RKO (cell line): ENCODE measurements at places on chromosomes 7 and 10.
A peak's percentile ranks its signal among the peaks of the same experiment; 100 is the strongest.

GRCh38 chr10:32851301-32851700 is 106.7 kb downstream of the ITGB1 start:
- no peak for DNase-seq

- no peak for DNase-seq
These were observed 329.6 kb downstream of the PTEN start for GRCh38 chr10:88193018-88193417.

GRCh38 chr7:5237286-5237685 is 45.5 kb upstream of the SLC29A4 start:
- DNase-seq = no peak

DNA sequence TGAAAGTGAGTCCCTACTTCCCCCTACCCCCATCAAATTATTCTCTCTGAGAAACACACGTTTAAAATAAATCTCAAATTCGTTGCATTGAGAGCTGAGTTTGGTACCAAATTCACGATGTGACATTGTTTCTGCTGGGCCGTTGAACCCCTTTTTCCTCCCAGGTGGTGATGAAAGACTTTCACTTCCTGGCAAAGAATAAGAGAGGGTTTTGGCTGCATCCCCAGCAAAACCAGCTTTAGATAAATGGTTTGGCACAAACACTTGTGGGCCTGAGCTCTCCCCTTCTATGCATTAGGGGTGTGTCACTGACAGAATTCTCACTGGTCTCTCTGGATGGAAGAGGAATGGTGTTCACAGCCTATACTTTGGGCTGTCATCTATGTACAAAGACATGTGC is 8.8 kb upstream of the DNTT start:
- DNase-seq = no peak

DNA sequence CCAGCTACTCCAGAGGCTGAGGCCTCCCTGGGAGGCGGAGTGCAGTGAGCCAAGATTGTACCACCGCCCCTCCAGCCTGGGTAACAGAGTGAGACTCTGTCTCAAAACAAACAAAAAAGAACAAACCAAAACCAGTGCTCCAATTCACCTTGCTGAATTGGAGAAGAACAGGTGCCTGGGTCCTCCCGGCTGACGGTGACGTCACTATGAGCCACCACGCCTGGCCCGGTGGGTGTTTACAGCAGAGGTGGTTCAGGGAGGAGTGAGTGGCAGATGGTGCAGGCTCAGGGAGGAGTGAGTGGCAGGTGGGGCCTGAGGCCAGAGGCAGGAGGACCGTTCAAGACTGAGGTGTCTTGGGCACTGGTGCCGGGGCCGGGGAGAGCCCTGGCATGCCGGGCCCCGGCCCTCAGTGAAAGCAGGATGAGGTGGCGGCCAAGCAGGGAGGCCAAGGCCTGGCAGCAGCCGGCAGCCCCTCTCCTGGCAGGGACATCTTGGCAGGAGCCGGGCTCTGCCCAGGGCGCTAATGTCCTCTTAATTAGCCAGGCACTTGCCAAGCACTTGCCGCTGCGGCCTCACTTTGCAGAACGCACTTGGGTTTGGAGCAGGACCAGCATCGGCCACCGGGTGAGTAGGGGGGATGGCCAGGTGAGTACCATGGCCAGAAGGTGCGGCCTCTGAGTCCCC is 162.8 kb upstream of the TNRC18 start:
- DNase-seq = no peak

- DNase-seq = no peak
These were observed 41.1 kb upstream of the BMPR1A start for GRCh38 chr10:86715156-86715795.

DNA sequence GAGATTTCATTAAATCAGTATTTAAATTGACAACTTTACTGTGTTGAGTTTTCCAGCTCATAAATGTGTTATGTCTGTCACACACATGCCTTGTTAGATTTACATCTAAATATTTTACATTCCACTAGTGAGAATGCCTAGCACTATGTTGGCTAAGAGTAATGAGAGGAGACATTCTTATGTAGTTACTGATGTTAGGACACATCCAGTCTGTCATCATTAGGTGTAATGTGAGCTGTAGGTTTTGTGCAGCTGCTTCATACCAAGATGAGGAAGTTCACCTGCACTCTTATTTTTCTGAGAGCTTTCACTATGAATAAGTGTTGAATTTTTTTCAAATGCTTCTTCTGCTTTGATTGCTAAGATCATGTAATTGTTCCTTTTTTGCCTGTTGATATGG is 218.0 kb upstream of the IGFBP3 start:
- DNase-seq = no peak

DNA sequence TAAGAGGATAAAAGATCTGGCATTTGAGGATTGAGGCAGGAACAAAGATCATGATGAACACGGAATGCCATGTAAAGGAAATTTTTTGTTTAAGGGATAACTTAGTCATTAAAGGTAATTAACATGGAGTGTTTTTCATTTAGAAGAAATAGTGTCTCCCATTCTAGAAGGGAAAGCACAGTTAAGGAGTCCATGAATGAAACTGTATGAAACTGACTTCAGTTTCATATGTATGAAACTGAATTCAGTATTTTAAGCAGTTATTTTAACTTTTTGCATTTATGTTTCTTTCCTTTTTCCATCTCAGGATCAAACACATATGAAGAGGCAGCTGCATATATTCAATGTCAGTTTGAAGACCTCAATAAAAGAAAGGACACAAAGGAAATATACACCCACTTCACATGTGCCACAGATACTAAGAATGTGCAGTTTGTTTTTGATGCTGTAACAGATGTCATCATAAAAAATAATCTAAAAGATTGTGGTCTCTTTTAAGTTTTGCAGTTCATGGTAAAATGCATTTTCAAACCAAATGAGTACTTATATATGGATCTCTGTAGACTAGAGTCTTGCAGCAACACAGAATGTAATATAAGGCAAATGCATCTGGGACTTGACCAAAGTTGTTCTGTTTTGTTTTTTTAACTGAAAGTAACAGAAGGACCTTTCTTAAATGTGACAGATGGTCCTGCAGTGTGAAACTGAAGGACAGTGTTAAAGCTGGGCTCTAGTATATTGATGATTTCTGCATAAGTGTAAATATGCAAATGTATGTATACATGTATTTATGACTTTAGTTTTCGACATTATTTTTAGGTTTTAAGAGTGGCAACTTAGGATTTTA is 82.6 kb downstream of the GNAI1 start:
- DNase-seq = no peak

DNA sequence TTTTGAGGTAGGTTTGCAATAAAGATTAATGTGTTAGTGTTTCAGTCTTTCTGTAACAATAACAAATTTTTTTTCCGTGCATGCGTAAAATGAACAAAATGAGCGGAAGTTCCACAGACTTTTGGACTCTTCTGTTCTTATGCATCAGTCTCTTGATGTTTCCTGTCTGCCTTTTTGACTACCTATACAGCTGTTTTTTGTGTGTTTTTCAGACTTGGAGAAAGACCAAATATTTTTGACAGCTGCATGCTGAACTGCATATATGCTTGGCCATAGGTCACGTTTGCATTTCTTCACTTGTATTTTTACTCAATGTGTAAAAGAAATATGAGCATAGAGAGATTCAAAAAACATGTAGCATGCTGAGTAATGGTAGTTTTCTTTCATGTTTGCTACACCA is 119.3 kb downstream of the BBS9 start:
- DNase-seq = no peak

GRCh38 chr7:112896026-112896601 is 105.9 kb upstream of the TMEM168 start:
- DNase-seq = no peak

GRCh38 chr7:19030281-19030680 is 87.2 kb downstream of the TWIST1 start:
- no peak for DNase-seq

- no peak for DNase-seq
These were observed 24.6 kb upstream of the ELFN1 start for GRCh38 chr7:1645476-1645875.

DNA sequence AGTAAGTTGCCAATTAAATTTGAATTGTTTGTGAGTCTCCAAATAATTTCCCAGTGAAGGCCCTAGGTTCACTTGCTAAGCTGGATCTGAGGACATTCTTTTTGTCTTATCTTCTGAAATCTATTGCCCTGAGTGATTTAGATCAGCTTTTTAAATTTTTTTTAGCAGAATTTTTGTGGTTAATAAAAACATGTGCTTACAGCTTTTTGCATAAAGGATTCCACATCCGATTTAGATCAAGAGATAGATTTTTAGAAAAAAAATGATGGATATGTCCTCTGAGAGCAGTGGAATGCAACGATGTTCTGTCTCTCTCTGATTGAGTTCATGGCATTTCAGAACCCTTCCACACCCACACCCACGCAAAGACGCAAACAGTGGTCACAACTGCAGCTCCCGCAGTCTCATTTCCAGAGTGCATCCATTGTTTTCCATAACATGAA is 358.8 kb downstream of the SUGCT start:
- no peak for DNase-seq

GRCh38 chr7:53984776-53985175 is 557.4 kb upstream of the VSTM2A start:
- DNase-seq = no peak

- peak; percentile 64 for DNase-seq
These were observed 32.0 kb downstream of the EXOC6 start for GRCh38 chr10:92880233-92880861.

- no peak for DNase-seq
These were observed 83.3 kb upstream of the DYNC1I1 start for GRCh38 chr7:95688931-95689495.

DNA sequence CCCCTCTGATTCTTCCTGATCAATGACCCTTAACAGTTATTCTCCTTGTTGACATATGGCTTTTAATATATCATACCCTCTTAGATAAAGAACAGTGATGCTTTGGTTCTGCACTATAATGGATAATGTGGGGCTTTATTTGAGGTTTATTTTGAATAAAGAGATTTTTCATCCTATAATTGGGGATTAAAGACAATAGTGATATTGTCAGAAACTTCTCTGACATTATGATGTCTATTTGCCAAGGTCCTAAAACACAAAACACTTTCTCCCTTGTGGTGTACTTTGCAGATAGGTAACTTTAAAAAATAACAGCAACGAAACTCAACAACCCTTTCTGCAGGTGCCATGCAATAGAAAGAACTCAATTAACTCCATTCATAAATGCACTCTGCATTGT is 243.6 kb upstream of the RHOBTB1 start:
- DNase-seq = no peak

DNA sequence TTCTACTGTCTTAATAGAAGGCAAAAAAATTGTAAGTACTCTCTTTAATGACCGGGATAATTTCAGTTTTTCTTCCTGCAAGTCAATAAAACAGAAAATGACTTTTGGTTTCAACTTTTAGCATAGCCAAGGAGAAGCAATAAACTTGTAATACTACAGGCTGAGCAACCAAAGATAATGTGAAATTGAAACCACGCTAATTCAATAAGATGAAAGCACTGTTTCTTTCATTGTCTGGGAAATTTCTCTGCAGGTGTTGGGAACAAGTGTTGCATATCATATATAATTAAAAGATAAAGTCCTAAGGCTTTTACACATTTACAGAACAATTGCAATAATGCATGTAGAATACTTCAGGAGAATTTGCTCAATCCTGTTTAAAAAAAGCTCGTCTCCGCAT is 462.3 kb downstream of the PAXIP1 start:
- DNase-seq = no peak

GRCh38 chr7:128408709-128409595 is 830 bp downstream of the IMPDH1 start:
- DNase-seq = peak; percentile 41

DNA sequence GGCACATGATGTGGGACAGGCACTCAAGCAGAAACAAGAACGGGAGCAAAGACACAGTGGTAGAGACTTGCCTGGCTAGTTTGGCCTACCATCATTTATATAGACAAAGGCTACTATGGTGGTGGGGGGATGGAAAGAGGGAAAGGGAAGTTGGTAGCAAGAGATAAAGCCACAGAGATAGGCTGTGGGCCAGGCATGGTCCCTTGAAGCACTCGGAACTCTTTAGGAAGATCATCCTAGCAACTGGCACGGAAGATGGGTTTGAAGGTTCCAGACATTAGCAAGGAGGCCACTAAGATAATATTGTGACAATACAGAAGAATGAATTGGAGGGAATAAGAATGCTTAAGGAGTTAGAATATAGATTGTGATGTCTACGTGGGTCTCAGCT is 319.6 kb downstream of the ELMO1 start:
- DNase-seq = no peak

GRCh38 chr7:139181404-139181803 is 49.6 kb upstream of the UBN2 start:
- DNase-seq = peak; percentile 21

DNA sequence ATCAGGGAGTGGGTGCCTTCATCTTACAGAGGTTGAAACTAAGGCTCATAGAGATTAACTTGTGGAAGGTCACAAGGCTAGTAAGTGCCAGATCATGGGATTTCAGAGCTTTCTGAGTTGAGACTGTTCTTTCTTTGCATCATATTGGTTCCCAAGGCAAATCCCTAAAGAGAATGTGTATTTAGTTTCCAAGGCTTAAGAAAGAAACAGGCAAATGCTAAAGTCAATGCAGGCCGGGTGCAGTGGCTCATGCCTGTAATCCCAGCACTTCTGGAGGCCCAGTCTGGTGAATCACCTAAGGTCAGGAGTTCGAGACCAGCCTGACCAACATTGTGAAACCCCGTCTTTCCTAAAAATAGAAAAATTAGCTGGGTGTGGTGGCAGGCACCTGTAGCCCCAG is 19.8 kb downstream of the CDK1 start:
- DNase-seq = no peak

DNA sequence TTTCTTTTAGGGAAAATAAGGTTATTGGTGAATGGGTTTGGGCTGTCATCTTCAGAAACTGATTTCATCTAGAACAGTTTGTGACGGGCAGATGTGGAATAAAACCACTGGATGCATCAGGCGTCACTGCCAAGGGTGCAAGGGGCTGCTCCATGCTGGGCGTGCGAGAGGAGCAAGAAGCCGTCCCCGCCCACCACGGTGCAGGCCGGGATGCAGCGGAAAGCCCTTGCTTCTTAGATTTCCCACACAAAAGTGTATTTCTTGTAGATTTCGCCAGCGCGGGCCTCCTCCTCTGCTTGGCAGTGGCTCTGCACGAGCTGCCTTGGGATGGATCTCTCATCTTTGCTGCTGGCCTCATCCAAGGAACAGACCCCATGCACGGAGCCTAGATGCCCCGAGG is 189.3 kb downstream of the CUX1 start:
- DNase-seq = no peak

DNA sequence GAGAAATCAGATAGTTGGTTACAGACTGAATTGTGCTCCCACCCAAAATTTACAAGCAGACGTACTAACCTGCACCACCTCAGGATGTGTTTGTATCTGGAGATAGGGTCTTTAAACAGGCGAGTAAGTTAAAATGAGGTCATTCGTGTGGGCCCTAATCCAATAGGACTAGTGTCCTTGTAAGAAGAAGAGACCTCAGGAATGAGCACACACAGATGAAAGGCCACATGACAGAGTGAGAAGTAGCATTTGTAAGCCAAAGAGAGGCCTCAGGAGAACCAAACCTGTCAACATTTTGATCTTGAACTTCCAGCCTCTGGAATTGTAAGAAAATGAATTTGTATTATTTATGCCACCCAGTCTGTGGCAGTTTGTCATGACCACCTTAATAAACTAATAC is 149.5 kb upstream of the VWC2 start:
- DNase-seq = no peak

GRCh38 chr10:82889728-82890127 is 1014.7 kb downstream of the NRG3 start:
- DNase-seq = no peak
